ENCODE measurements at places on chromosomes 11 and 22.

DNA sequence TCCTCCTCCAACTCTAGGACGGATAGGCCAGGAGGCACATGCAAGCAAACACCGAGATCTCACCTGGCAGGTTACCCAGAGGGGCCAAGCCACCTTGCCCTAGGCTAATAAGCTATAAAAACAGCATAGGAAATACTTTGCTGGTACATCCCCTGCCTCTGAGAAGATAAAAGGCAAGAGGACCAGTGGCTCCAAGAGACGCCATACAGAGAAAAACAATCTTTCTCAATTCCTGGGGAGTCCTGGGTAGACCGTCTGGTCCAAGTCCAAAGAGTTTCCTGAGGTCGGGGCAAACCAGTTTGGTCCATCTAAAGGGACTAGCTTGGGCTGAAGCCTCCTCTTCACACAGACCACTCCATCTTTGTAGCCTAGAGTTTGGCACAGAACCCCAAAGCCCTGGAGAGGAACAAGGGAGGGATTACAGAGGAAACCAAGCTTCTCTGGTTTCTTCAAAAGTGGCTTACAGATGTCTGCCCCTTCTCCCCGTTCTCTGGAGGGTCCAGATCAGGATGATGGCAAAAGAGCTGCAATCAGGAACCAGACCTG, 40.4 kb downstream of the NUMA1 start:
- DNase-seq = no peak

DNA sequence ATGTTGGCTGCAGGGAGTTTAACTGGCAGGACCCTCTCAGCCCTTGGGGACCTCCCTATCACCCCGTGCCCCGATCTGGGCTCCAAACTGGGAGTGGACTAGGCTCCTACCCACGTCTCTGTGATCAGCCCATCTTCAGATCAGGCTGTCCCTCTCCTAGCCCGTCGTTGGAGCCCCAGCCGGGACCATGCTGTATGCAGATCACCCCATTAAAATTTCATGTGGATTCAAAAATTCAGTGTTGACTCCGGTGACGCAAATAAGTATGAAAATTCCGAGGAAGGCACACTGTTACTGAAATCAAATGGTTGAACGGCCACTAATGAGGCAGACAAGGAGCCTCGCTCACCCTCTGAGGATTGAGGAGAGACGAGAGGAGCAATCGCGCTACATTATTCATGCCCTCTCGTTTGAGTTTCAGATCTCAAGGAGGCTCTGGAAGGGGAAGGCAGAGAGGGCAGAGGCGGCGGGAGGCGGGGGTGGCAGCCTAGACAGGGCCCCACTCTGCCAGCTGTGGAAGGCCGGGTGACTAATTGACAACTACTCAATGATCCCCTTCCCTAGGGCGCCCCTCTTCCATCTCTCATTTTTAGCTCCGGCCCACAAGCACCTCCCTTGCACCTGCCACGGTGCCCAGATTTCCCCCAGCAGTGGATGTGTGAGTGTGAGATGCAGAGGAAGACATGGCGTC, 255.4 kb downstream of the MIAT start:
- no peak for DNase-seq

DNA sequence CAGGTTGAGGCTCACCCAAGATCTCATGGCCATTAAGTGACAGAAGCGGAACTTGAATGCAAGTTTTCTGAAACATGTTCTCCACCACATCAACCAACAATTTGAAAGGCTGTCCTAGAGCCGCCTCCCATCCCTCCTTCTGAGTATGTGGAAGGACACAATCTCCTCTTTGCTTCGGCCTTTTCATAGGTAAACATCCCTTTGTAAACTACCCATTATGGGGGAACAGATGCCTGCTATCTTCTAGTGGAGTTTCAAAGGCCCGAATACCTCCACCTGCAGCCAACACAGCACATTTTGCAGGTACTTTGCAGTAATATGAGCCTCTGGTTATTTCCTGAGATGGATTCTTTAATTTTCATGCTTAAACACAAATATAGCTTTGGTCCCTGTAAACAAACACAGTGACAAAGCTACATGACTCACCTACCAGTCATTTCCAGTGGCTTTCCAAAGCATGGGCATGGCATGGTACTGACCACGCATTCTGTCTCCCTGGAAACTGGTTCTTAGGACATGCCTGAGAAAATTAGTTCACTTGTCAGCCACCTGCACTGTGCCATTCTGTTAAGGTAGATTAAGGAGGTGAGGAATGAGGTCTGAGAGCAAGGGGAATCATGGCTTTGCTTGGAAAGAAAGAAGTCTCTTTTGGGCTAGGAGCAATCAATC, 60.2 kb downstream of the EHF start:
- DNase-seq = no peak

DNA sequence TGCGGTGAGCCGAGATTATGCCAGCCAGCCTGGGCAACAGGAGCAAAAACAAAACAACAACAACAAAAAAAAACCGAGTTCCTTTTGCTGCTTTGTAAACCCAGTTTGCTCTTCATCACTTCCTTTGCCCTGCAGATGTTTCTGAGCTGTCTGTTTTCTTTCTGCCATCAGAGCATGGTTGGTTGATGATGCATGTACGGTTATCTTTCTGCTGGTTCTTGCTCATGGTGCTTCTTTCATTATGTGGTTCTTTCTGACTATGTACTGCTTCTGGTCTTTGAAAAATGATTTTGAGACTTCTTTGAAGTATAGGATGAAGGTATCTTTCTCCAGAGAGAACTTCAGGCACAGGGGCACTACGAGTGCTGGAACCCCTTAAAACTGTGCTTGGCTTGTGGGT, 13.2 kb downstream of the TANGO2 start:
- no peak for DNase-seq

DNA sequence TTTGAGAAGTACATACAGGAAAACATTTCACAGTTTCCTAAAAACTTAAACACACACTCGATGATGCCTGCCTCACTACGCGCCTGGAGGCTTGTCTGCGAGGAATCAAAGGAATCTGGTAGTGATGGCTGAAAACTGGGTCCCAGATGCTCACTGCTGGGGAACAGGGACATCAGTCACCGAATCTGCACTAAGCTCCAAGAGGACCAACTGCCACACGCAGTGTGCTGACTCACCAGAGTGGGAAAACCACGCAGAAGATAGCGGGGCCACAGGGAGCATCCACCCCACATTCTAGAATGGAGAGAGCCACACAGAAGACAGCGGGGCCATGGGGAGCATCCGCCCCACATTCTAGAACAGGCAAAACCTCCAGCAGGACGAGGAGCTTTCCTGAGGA, 24.3 kb upstream of the MOB2 start:
- no peak for DNase-seq

- no peak for DNase-seq
Measured at GRCh38 chr11:34536056-34536455, 22.5 kb upstream of the ELF5 start.

GRCh38 chr11:19467904-19468303, 227.2 kb upstream of the E2F8 start:
- no peak for DNase-seq
